Ovary (tissue), 10 donors: ENCODE measurements at places on chromosomes 5 and 9. TPM values are rescaled to one million over a fixed set of nuclear protein-coding genes. Genes with fewer than 3 reads are reported as not detected.

DNA sequence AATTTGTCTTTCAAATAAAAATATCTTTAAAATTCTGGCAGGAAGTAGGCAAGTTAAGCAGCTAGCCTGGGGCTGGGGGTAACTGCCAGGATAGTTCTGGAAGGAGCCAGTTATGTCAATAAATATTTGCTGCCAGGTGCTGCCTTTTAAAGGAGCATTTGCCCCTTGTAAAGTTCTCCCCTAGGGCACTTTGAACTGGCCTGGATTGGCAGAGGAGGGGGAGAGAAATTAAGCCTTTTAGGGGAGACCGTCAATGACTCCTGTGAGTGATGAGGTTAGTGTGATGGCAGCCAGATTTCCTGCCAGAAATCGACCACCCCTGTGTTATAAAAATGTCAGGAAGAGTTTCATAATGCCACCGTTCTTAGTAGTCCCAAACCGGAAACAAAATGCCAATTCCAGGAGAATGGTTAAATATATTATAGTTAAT is 89.8 kb upstream of the ELL2 start:
- DNase-seq: no peak

- no peak for DNase-seq
Observed at GRCh38 chr5:35694481-35694880, 76.8 kb downstream of the SPEF2 start.

The ABO gene
- 27.7 TPM for total RNA-seq

DNA sequence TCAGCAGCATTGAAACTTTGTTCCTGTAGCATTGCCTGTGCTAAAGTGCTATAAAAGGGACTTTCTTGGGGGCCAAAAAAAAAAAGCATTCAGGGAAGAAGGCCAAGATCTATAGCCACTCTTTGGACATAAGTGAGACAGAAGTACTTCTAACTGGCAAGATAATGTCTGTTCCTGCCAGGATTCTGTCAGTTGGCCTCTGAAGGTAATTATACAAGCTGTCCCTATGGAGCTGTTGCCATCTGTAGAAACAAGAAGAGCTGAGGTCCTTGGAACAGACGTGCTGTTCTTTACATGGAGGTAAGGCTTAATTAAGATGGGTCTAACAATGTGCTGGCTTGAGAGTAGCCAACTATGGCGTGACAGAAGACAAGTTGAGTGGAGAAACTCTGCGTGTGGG is 9.7 kb downstream of the KIF20A start:
- DNase-seq: no peak

DNA sequence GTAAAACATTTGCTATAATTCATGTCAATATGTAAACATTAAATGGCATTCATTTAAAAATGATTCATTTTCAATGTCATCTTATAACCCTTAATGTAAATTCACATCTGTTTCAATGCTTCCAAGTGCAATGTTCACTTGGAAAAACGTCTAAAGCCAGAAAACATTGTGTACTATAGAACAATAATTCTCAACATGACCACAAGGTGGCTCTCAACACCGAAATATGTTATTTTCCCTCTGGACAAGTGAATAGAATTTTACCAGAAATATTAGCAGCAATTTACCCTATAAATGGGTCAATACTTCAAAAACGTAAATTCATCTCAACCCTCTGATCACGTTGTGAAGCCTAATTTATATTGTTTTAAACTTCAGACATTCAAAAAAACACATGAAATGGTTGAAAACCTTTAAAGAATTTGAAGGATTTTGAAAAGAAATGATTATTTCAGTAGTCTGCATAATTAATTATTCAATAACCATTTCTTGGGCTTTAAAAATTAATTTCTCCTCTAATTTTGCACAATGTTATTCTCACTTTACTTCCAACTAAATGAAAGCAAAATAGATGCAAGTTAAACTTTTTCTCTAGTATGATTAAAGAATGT is 11.0 kb downstream of the CDH10 start:
- no peak for DNase-seq

GRCh38 chr9:114098021-114098935 is 814 bp downstream of the KIF12 start:
- DNase-seq: peak; percentile 43

The PKD2L2 gene
- total RNA-seq: not detected

The IFNA10 gene
- not detected for total RNA-seq

The AUH gene
- total RNA-seq: 18.6 TPM

- DNase-seq: no peak
Observed at GRCh38 chr5:126433701-126434100, 10.5 kb downstream of the GRAMD2B start.

The FAM219A gene
- 18.0 TPM for total RNA-seq

The MAMDC2 gene
- 72.2 TPM for total RNA-seq

The PAPPA gene
- total RNA-seq: 1.7 TPM

The F12 gene
- 0.28 TPM for total RNA-seq

The F2RL2 gene
- not detected for total RNA-seq

The AHRR gene
- 1.6 TPM for total RNA-seq

DNA sequence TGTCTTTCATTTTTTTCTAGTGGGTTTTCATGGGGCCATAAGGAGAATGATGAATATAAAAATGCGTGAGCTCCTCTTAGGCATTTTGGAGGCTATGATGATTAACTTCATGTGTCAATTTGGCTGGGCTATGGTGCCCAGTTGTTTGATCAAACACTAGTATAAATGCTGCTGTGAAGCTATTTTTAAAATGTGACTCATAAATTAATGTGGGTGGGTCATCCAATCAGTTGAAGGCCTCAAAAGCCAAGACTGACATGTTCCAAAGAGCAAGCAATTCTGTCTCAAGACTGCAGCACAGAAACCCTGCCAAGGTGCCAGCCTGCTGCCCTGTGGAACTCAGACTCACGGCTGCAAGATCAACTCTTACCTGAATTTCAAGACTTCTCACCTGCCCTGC is 24.4 kb upstream of the ICE1 start:
- no peak for DNase-seq

DNA sequence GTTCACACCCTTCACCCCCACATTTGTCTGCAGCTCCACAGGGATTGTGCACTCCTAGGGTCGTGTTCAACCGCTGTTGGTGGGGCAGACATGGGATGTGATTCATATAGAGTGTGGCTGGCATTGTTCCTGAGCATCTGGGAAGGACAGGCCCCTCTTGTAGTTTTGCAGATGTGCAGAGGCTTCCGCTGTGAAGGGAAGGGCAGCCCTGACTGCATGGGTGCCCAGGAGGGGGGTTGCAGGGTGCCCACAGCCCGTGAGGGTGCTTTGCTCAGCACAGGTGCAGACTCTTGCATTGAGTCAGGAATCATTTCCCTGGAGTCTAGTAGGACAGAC is 30.2 kb upstream of the PITX1 start:
- no peak for DNase-seq

DNA sequence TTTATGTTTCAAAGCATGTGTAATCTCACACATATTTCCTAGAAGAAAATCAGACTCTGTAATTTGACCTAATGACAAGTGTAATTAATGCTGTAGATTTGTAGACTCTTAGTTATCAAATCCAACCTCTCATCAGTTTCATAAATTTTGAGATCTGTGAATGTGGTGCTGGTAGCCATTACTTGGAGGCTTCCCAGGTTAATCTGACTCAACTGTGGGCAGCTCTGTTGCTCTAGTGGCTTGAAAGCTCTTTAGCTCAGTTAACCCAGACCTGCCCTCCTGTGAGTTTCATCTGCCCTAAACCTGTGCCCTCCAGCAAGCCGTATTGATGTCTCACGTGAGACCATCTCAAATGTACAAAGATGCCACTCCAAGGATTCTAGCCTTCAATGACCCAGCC is 323.4 kb downstream of the FBXL7 start:
- no peak for DNase-seq

- DNase-seq: no peak
Observed at GRCh38 chr9:124277420-124277819, 19.7 kb downstream of the NEK6 start.

The RUFY1 gene
- 38.7 TPM for total RNA-seq

DNA sequence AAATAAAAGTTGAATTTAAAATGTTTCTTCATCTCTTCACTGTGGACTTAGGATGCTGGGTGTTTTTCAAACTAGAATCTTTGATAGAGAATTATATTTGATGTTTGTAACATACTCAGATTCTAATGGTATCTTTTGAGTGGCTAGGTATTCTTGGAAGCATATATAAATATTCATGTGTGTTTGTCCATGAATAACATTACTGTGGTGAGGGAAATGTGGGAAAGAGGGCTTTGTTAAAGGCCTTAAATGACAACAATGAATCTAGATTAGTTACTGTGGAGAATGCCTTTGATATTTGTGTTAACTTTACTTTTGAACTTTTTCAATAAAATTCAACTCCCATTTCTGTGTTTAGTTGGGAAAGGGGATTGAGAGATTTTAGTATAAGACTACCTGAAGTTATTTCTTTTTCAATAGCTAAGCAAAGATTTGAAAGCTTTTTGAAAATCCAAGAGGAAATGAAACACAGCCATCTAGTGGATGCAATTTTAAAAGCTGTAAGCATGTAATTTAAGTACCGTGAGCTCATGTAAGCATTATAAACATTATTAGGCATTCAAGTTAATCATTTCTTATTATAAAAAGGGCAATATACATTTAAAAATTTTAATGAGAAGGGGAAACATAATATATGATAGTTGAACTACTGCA is 69.6 kb downstream of the CCDC171 start:
- DNase-seq: no peak

GRCh38 chr9:71441266-71441665 is 319.8 kb upstream of the TRPM3 start:
- no peak for DNase-seq

DNA sequence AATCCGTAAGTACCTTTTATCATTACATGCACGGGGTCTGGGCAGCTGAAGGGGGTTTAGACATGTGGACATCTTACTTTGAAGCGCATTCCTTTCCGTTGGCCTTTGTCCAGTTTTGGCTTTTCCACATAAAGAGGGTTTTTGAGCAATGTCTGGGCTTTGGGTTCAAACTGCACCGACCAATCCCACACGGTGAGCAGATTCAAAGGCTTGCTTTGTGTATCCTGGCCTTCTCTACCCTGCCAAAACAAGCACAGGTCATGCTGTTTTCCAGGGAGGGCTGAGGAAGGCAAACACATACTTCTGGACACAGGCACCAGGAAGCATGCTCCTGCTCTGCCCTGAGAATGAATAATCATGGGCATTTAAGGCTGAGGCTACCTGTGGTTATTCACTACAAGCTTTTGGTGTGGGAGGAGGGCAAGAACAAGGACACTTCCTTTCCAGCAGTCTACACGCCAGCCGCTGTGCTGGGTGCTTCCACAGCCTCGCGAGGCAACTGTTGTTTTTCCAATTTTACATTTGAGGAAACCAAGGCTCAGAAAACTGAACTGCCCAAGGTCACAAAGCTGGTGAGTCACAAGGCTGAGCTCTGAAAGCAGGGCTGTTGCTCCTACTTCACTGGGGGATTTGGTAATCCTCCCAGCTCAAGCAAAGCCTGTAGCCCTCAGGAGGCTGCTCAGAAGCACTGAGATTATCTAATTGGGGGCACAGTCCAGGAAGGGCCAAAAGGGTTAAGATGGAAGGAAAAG is 59.8 kb upstream of the GOLPH3 start:
- no peak for DNase-seq

The TMEM174 gene
- not detected for total RNA-seq

- peak; percentile 13 for DNase-seq
Observed at GRCh38 chr5:139806726-139807646, 11.4 kb downstream of the PSD2 start.

The BAAT gene
- not detected for total RNA-seq

GRCh38 chr9:96495341-96495740 is 45.4 kb downstream of the HABP4 start:
- DNase-seq: no peak

GRCh38 chr5:149145138-149145537 is 3.8 kb downstream of the ABLIM3 start:
- no peak for DNase-seq

The LCN15 gene
- not detected for total RNA-seq

GRCh38 chr5:73031839-73032238 is 76.0 kb downstream of the FCHO2 start:
- no peak for DNase-seq

The PCDHGA9 gene
- total RNA-seq: 11.4 TPM

The KCNIP1 gene
- total RNA-seq: 0.58 TPM

- DNase-seq: no peak
Observed at GRCh38 chr9:19151425-19152159, 24.3 kb upstream of the PLIN2 start.

DNA sequence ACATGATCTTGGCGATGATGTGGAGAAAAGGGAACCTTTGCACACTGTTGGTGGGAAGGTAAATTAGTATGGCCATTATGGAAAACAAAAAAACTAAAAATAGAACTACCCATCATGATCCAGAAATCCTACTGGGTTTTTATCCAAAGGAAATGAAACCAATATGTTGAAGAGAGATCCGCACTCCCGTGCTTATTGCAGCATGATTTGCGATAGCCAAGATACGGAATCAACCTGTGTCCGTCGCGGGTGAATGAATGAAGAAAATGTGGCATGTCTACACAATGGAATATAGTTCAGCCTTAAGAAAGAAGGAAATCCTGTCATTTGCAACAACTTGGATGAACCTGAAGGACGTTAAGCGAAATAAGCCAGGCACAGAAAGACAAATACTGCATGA is 84.5 kb downstream of the TTLL11 start:
- no peak for DNase-seq

The NOP16 gene
- 16.3 TPM for total RNA-seq

DNA sequence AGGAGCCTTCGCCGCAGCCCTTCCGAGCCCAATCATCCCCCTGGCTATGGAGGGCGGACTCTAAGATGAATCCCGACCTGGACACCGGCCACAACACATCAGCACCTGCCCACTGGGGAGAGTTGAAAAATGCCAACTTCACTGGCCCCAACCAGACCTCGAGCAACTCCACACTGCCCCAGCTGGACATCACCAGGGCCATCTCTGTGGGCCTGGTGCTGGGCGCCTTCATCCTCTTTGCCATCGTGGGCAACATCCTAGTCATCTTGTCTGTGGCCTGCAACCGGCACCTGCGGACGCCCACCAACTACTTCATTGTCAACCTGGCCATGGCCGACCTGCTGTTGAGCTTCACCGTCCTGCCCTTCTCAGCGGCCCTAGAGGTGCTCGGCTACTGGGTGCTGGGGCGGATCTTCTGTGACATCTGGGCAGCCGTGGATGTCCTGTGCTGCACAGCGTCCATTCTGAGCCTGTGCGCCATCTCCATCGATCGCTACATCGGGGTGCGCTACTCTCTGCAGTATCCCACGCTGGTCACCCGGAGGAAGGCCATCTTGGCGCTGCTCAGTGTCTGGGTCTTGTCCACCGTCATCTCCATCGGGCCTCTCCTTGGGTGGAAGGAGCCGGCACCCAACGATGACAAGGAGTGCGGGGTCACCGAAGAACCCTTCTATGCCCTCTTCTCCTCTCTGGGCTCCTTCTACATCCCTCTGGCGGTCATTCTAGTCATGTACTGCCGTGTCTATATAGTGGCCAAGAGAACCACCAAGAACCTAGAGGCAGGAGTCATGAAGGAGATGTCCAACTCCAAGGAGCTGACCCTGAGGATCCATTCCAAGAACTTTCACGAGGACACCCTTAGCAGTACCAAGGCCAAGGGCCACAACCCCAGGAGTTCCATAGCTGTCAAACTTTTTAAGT is 819 bp downstream of the ADRA1B start:
- DNase-seq: no peak

DNA sequence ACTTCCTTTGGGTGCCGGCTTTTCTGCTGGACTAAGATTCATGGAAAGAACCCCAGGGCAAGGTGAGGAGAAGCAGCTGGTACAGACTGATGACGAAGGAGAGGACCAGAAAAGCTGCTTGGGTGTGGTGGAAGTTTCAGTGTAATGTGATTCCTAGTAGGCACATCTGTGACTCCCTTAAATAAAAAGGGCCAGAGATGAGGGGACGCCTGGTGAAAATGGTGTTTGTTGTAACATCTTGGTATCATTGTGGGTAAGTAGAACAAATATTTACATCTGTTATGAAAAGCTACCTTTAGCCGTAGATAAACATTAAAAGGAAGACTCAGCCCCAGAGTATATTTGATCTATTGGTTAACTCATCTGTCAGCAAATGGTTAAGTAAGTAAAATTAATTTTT is 33.8 kb downstream of the OTULINL start:
- DNase-seq: no peak
